ENCODE measurements at places on chromosomes 7 and 10. TPM values are rescaled to one million over a fixed set of nuclear protein-coding genes. Genes with fewer than 3 reads are reported as not detected.

Gene FEZF1
- total RNA-seq, result not detected

Gene GRM3
- total RNA-seq, result not detected

Gene ARF5
- 179 TPM for total RNA-seq

Gene UMAD1
- 10.4 TPM for total RNA-seq

Gene AKR1B15
- total RNA-seq, result 0.24 TPM
